T-helper 17 cell (primary cell): ENCODE measurements at places on chromosomes 2 and 18.

DNA sequence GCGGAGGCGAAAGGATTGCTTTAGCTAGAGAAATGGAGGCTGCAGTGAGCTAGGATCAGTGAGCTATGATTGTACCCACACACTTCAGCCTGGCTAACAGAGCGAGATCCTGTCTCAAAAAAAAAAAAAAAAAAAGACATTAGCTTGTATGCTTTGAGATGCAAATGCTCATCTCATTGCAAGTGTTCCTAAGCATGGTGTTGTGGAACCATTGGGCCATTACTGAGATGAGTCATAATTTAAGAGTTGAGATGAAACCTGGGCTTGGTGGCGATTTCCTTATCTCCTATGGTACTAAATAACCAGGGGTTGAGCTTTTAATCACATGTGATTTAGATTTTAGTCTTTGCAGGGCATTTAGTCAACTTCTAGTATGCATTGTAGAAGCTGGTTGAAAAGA, 2.2 kb downstream of the PLEKHA3 start:
- no peak for DNase-seq

- DNase-seq = no peak
Measured at GRCh38 chr2:5227062-5227699, 465.0 kb upstream of the SOX11 start.

- DNase-seq = no peak
Measured at GRCh38 chr2:188785490-188785889, 188.7 kb upstream of the COL3A1 start.

GRCh38 chr18:41745166-41746049, 209.6 kb upstream of the PIK3C3 start:
- DNase-seq = no peak

- no peak for DNase-seq
Measured at GRCh38 chr2:179818546-179818945, 42.9 kb downstream of the ZNF385B start.
